ENCODE measurements at places on chromosomes 16 and 17. TPM values are rescaled to one million over a fixed set of nuclear protein-coding genes. Genes with fewer than 3 reads are reported as not detected.

GRCh38 chr16:67993207-67994039 lies 5.9 kb downstream of the DPEP2 start:
- peak; percentile 85 for DNase-seq
- no peaks in the 10 kb centered on the region for H3K27me3 ChIP-seq
- H3K4me1 ChIP-seq: peaks cover 75% of the 10 kb centered on the region
- H3K36me3 ChIP-seq: peaks cover 6% of the 10 kb centered on the region

GRCh38 chr16:81130126-81130525 lies 33.9 kb upstream of the GCSH start:
- no peak overlapping the region for H3K27ac ChIP-seq
- no peaks in the 10 kb centered on the region for H3K27me3 ChIP-seq
- no peak for DNase-seq
- no peaks in the 10 kb centered on the region for H3K36me3 ChIP-seq
- H3K4me1 ChIP-seq: no peaks in the 10 kb centered on the region
- H3K4me3 ChIP-seq: no peak overlapping the region

DNA sequence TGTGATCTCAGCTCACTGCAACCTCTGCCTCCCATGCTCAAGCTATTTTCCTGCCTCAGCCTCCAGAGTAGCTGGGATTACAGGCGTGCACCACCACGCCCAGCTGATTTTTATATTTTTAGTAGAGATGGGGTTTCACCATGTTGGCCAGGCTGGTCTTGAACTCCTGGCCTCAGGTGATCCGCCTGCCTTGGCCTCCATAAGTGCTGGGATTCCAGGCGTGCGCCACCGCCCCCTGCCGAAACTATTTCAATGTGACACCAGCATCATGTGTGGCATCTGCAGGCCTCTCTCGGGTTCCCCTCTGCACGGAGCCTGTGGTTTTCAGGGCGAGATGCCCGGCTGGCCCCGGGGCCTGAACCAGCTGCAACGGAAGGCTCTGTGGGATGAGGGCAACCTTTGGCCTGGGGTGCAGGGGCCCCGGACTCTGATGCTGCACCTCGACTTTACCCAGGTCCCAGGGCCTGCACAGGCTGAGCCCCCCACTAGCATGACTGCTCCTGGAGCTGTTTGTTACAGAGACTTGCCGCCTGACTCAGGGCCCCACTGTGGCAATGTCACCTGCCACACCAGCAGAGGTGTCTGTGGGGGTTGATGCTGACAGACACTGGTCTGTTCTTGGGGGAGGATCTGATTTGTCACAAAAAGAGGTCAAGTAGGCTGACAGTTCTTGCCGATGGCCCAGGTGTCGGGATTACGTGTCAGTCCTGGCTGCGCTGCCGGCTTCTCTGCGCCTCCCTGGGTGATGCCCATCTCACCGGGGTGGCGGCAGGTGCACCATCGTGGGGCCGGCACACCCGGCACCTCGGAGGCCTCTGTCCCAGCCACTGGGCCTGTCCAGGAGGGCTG lies 8.6 kb upstream of the TEX19 start:
- peak; percentile 54 for DNase-seq
- peak overlapping the region; percentile 33 for H3K27ac ChIP-seq
- H3K4me1 ChIP-seq: peaks cover 32% of the 10 kb centered on the region
- no peaks in the 10 kb centered on the region for H3K36me3 ChIP-seq
- peaks cover 1% of the 10 kb centered on the region for H3K27me3 ChIP-seq
- H3K4me3 ChIP-seq: no peak overlapping the region

CHST5 gene
- total RNA-seq: not detected

SPATA22 gene
- total RNA-seq: not detected

DNA sequence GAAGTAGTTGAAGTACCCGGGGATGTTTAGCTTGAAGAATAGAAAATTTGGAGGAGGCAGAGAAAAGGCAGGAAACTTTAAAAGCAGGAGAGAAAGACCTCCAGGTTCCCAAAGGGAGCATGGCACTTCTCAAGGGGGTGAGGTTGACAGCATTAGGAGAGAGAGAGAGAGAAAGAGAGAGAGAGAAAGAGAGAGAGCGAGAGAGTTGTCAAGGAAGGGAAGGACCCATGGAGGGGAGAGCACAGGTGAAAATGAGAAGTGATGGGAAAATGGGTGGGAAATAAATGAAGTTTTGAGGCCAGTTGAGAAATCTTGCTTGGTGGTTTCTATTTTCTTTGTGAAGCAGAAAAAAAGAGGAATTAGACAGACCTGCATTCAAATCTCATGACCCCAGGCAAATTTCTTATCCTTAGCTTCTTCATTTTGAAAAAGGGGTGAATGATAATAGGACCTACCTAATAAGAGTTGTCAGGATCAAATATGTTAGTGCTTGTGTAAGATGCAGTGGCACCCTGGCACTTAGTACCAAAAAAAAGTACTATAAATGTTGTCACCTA lies 24.0 kb downstream of the PRKCB start:
- no peak overlapping the region for H3K4me3 ChIP-seq
- H3K27me3 ChIP-seq: no peaks in the 10 kb centered on the region
- peaks cover 51% of the 10 kb centered on the region for H3K4me1 ChIP-seq
- H3K27ac ChIP-seq: peak overlapping the region; percentile 37
- no peaks in the 10 kb centered on the region for H3K36me3 ChIP-seq
- no peak for DNase-seq
